ENCODE measurements at places on chromosomes 2 and 18. TPM values are rescaled to one million over a fixed set of nuclear protein-coding genes. Genes with fewer than 3 reads are reported as not detected.

The SH2D6 gene
- not detected for total RNA-seq

GRCh38 chr2:175684466-175684865 lies 317.6 kb downstream of the LNPK start:
- H3K27ac ChIP-seq = no peak overlapping the region
- H3K36me3 ChIP-seq = no peaks in the 10 kb centered on the region
- H3K4me1 ChIP-seq = no peaks in the 10 kb centered on the region
- no peak for DNase-seq

- H3K36me3 ChIP-seq = no peaks in the 10 kb centered on the region
- no peaks in the 10 kb centered on the region for H3K27me3 ChIP-seq
- H3K4me3 ChIP-seq = no peak overlapping the region
- H3K4me1 ChIP-seq = no peaks in the 10 kb centered on the region
Observed at GRCh38 chr2:60976256-60976850, 41.2 kb upstream of the PEX13 start.

DNA sequence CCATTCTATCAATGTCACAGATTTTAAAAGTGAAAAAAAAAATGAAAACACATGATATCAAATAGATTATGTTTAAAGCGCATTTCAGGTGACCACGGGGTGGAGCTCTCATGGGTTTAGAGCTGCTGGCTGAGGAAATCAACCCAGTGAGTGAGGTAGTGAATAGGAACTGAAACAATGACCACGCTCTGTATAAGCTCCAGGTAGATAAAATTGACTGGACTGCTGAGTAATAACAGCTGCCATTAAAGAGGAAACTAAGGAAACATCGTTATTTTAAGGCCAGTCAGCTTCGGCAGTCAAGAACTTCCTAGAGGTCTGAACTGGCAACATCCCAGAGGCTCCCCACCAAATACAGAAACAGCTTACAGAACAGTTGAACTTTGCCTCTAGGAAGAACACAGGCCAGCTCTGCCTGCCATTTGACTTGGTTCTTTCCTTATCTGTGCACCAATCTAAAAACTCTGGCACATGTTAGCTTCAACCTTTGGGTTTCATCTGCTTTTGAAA lies 185.9 kb downstream of the PDE1A start:
- H3K27me3 ChIP-seq = no peaks in the 10 kb centered on the region
- DNase-seq = no peak
- no peak overlapping the region for H3K27ac ChIP-seq
- no peak overlapping the region for H3K4me3 ChIP-seq

- no peaks in the 10 kb centered on the region for H3K27me3 ChIP-seq
- DNase-seq = no peak
- no peaks in the 10 kb centered on the region for H3K4me1 ChIP-seq
- H3K27ac ChIP-seq = no peak overlapping the region
Observed at GRCh38 chr2:63272560-63272959, 221.9 kb downstream of the OTX1 start.

DNA sequence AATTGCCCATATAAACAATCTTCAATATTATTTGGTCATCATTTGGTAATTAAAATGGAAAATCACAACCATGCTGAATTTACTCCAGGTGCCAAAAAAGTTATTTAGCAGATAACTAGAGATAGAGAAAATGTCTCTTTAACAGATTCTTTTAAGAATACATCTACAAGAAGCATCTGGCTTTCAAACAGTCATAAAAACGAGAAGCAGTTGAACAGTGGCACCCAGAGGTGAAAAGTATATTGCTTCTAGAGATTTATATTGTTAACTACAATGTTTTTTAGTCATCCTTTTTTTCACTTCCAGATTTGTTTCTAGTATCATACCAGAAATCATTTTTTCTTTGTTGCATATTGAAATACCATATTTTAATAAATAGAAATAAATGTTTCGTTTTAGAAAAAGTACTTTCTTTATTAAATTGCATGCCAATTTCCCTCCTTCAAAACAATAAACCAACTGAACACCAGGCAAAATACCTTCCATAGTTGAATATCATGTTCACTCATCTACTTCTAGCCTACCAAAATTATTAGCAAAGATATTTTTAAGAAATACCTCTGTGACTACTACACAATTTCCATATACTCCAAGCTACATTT lies 65.4 kb upstream of the HNRNPA3 start:
- peaks cover 14% of the 10 kb centered on the region for H3K27me3 ChIP-seq
- H3K4me1 ChIP-seq = no peaks in the 10 kb centered on the region
- no peaks in the 10 kb centered on the region for H3K36me3 ChIP-seq
- no peak overlapping the region for H3K27ac ChIP-seq
- peak; percentile 40 for DNase-seq

DNA sequence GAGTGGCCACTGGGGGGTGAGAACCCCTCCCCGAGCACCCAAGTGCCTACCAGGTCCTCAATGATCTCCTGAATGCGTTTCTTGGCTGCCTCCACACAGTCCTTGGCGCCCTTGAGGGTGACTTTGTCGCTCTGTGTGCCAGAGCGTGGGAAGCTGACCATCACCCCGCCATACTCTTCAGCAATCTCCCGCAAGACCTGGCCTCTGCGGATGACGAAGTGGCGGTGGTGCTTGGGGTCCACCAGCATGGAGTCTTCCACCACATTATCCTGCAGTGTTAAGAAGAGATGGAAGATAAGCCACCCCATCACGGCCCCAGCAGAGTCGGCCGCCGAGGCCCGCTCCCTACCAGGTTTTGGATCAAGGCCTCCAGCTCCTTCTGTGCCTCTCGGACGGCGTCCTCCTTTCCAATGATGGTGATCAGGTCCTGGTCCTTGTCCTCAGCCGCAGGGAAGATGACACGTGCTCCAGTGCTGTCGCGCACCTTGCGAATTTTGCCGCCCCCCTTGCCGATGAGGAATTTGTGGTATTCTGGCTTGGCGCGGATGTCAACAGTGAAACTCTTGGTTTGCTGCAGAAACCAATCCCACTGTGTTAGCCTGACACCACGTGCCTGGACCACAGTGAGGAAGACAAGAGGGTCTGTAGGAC lies 51.2 kb downstream of the ANO7 start:
- H3K27ac ChIP-seq = no peak overlapping the region
- no peak overlapping the region for H3K4me3 ChIP-seq
- no peaks in the 10 kb centered on the region for H3K27me3 ChIP-seq
- no peak for DNase-seq
- H3K4me1 ChIP-seq = no peaks in the 10 kb centered on the region

- DNase-seq = no peak
- no peaks in the 10 kb centered on the region for H3K27me3 ChIP-seq
- no peak overlapping the region for H3K4me3 ChIP-seq
- H3K4me1 ChIP-seq = no peaks in the 10 kb centered on the region
Observed at GRCh38 chr2:235986361-235986760, 181.8 kb downstream of the GBX2 start.

DNA sequence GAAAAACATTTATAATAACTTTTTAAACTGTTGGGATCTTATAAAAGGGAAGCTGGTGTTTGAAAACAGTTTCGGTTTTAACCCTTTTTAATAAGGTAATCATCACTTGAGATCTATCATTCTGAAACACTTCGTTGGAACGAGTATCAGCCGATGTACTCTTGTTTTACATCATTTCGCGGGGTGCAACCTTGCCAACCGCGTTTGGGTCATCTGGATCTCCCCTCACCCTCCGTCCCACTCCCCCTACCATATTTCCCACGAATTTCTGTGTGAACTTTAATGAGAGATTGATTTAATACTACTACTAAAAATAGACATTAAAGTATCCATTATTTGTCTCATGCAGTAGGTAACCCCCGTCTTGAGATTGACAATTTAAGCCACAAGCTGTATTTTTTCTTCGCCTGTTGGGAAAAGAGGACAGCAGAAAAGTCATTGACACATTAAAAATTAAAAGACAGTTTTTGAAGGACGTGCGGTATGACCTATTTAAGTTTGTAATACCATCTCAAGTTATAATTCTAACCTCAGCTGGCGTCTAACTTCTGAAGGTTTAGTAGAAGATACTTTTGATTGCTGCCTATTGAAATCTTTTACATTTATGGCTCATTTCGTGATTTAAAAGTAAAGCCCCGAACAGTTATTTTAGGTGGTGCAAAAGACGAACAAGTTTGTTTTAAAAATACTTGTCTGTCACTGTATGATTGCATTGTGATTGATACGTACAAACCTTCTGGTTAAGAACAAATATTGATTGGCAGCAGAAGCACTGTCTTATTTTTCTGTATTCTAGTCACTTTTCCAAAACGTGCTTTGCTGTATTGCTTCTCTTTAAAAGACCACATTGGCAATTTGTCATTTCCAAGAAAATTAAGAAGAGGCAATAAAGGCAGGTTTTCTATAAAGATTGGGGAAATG lies 1.5 kb downstream of the CREB1 start:
- H3K4me1 ChIP-seq = peaks cover 38% of the 10 kb centered on the region
- peak overlapping the region; percentile 82 for H3K4me3 ChIP-seq
- no peak for DNase-seq

Data from tibial nerve (tissue), 4 donors.